ENCODE measurements at places on chromosomes 12 and 14.

GRCh38 chr14:55754871-55755270 lies 174.9 kb downstream of the KTN1 start:
- DNase-seq = no peak

GRCh38 chr14:25658988-25659387 lies 609.0 kb upstream of the STXBP6 start:
- DNase-seq = no peak

DNA sequence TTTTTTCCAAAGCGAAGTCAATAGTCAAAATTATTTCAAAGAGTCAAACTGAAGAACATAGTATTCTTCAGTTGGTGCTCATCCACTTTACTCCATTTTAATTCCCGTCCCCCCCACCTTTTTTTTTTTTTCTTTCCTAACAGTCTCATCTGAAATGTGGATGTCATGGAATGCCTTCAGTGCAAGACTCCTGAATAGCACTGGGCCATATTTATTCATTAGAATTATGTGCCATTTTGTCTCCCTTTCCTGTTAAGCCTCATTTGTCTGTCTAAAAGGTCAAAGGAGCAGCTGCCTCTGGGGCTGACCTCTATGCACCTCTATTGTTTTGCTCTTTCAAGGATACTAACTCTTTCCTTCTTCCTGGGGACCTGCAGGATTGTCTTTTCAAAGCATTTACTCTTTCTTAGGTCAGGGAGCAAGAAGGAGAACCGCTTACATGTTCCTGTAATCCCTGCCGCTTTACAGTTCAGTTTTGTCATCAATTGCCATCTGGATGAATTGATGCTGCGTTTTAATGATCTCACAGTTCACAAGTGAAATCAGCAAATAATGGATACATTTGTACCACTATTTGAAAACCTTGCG lies 310.6 kb downstream of the NPAS3 start:
- no peak for DNase-seq

DNA sequence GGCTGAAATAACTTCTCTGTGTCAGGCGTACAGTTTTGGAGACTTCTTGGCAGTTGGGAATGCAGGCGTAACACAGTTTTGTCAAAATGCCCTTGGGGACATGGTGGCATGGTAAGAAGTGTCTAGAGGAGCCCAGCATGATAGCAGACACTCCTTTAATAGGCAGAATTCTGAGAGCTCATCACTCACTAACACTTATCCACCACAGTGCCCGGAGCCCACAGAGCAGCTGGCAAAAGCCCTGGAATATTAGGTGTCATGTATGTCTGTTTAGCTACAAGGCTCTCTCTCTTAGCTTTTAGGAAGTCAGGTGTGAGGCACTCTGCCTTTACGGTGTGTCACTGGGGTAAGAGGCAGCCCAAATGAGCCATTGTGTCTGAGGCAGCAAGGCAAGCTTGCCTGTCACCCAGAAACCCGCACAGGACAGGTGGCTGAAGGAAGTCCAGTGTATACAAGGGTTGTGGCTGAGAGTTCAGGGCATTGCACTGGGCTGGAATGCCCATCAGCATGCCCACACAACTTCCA lies 96.3 kb downstream of the ESRRB start:
- DNase-seq = no peak

DNA sequence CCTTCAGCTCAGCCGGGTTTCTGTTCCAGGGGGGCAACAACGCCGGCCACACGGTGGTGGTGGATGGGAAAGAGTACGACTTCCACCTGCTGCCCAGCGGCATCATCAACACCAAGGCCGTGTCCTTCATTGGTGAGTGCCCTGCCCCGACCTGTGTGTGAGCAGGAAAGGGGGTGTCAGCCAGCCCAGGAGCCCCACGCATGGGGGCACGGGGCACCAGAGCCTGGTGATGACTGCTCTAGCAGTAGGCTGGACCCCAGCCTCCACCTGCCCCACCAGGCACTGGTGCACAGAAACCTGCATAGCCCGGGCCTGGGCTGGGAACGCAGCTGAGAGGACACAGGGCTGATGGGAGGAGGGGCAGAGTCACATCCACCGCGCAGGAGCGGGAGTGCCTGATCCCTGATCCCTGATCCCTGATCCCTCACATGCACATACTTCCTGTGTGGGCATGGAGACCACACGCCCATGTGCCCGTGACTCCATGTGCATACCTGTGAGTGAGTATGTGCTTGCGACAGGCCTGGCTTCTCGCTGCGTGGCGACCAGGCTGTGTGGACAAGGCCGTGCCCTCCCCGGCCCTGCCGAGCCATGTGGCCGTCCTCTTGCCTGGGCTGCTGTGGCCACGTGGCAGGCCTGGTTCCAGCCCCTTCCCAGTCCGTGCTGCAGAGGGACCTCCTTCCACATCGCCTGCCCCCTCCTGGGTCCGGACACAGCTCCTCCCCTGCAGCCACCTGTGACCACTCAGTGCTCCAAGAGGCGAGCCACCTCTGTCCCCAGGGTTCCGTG lies 11.2 kb downstream of the ADSS1 start:
- no peak for DNase-seq

DNA sequence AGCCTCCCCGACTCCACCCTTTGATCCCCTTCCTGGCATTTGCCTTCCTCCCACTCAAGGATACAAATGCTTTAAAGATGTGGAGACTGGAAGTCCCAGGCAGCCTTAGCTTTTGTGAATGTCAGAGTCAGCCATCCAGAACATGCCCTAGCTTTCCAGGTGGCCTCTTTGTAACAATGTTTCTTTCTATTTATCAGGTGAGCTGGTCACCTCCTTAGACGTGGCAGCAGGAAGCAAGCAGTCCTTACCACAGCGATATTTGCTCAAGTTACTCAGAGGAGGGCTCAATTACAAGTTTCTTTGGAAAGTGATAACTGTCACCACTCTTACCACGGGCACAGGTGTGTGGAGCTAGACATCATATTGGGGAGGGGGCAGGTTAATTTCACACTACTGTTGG lies 4.9 kb downstream of the GALNT6 start:
- no peak for DNase-seq

- DNase-seq = no peak
Measured at GRCh38 chr12:31406345-31406744, 80.4 kb upstream of the SINHCAF start.

DNA sequence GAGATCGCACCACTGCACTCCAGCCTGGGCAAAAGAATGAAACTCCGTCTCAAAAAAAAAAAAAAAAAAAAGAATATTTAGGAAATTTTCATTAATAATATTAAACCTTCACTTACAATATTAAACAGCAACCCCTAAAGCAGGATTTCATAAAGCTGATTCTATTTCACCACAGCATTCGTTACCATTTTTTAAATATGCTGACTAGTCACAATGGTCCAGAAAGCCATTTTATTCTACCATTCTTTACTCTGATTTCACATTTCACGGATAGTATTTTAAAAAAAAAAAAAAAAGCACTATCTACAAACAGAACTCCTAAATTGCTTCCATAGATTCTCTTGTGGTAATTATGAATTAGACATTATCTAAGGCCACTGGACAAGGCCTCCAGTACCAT lies 27.6 kb downstream of the SARNP start:
- no peak for DNase-seq

Data from stimulated activated CD4-positive, alpha-beta T cell treated with anti-CD3 and anti-CD28 coated beads, Interleukin-2, amount 100 ng/mL, for 24 hours (primary cell).